Amniotic epithelial cell (primary cell): ENCODE measurements at places on chromosomes 2 and 18.

GRCh38 chr18:23302851-23303527 is 150.1 kb upstream of the RIOK3 start:
- peak; percentile 95 for DNase-seq

DNA sequence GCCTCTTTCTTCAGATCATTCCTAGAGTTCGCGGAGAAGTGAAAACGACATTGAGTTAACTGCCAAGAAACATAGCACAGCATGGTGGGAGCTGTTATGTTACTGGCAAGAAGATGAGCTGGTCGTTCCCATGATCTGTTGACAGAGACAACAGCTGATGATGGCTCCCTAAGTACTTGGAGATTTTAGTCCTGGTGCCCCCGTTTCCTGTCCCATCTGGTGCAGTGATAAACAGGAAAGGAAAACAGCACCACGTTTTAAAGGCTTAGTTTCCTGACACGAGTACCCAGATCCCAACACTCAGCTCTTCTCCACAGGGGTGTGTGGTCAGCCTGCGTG is 56.4 kb upstream of the KCNG2 start:
- DNase-seq, result no peak

GRCh38 chr2:42828487-42829425 is 36.4 kb upstream of the HAAO start:
- DNase-seq, result peak; percentile 49

DNA sequence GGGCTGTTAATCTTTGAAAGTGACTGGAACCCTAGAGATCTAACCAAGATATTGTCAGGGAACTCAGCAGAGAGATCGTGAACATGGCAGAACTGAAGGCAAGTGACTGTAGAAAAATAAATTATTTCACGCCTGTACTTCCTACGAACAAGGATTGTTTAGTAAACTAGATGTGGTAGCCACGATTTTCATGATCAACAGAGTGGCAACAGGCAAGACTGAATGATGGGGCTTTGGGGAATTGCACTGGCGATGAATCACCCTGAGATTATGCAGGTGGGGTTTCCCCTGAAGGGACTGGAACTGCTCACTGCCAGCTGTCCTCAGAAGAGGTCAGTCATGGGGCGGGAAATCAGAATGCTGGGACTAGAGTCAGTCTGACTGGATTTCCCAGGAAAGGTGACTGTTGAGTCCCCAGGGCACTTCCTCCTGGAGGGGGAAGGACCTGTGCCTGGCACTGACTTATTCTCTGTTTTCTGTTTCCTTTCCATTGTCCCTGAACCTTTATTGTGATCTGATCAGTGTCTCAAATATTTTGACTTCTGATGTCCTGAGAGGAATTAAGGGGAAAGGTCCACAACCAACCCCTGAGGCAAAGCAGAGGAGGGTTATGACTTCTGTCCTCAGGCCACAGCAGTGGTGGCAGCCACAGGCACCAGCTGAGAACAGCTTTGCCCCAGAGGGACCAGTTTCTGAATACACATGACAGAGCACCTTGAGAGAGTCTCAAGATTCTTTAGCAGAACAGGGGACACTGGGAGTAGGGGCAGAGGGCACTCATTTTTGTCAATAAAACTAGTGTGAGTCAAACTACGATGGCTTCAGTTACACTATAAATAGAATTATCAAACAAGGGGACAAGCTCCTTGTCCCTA is 70.0 kb downstream of the NAB1 start:
- peak; percentile 81 for DNase-seq
